ENCODE measurements at places on chromosomes 2 and 18. TPM values are rescaled to one million over a fixed set of nuclear protein-coding genes. Genes with fewer than 3 reads are reported as not detected.

GRCh38 chr2:36356990-36357846 is 1.6 kb downstream of the CRIM1 start:
- peak; percentile 43 for DNase-seq

- no peak for DNase-seq
These were observed 71.3 kb downstream of the CCDC141 start for GRCh38 chr2:178978667-178979066.

GRCh38 chr2:174027956-174028355 is 62.8 kb upstream of the SP3 start:
- DNase-seq: no peak

DNA sequence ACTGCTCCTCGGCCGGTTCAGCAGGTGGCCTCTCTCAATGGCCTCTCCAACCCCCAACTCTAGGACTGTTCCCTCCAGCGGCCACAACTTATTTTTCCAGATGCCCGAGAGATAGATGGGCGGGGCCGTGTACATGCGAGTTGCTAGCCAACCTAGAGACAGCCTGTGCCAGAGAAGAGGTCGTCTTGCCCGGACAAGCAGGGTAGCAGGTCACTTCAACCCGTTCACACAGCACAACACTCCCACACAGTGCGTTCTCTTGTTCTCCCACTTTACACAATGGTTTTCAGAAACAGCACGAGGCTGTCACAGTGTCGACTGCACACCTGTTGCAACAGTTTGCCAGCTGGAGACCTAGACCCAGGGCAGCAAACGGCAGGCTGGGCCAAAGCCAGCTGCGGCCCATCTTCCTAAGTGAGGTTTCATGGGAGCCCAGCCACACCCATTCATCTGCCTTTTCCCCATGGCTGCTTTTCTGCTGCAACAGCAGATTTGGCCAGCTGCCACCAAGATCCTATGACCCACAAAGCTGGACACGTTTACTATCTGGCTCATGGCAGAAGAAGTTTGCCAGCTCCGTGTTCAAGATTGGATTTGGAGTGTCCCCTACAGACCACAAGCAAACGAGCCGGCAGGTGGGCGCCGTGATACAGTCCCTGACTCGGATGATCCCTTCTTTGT is 7.3 kb upstream of the PRLH start:
- DNase-seq: no peak

- no peak for DNase-seq
These were observed 10.1 kb downstream of the TWIST2 start for GRCh38 chr2:238857959-238858358.

DNA sequence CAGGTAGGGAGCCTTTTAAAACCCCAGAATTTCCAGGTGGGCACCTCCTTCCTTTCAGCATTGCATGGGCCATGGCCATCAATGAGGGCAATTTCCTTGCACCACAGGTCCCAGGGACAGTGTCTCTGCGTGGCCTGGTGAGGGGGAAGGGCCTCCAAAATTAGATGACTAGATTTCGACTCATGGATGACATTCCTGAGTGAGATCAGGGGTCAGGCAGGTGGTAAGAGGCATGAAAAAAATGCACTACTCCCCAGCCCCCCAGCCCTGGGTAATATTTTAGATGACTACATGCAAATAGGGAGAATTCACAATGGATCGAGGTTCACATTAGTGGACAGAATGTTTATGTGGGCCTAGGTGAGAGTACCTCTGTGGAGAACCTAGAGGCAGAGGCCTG is 19.0 kb upstream of the IGFBP5 start:
- DNase-seq: no peak

- no peak for DNase-seq
These were observed 122.8 kb upstream of the COL5A2 start for GRCh38 chr2:189302274-189302948.

DNA sequence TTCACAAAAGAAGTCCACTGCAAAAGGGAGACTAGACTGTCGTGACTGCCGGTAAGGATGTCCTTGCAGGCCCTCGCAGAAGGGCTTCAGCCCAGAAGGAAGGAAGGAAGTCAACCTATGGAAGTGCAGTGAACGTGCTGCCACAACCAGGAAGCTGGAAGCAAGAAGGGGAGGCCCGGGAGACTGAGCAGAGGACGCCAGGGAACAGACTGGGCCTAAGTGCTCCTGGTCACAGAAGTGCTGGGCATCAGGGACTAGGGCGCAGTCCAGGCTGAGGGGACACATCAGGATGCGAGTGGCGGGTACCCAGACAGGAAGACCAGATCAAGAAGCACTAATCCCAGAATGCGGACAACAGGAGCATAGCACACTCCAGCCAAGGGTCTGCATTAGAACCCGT is 78.8 kb downstream of the PIEZO2 start:
- no peak for DNase-seq

DNA sequence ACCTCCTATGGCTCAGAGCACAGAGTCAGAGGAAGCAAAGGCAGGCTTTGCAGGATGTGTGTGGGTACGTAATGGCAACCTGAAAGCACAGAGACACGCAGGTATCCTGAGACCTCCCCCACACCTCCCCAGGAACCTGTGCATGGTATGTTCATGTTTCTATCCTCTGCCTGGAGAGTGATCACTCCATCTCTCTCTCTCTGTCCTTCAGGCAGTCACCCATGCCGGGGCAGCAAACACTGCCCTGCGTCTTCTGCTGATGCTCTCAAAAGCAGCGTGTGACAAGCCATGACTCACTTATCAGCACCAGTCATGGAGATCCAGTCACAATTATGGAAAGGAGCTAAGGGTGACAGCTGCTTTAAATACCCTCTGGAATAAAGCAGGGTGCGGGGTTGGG is 52.7 kb downstream of the PDCL3 start:
- DNase-seq: no peak

- no peak for DNase-seq
These were observed 1.2 kb upstream of the ANO7 start for GRCh38 chr2:241187101-241187917.

GRCh38 chr2:218856167-218856895 is 3.3 kb upstream of the WNT6 start:
- DNase-seq: no peak

DNA sequence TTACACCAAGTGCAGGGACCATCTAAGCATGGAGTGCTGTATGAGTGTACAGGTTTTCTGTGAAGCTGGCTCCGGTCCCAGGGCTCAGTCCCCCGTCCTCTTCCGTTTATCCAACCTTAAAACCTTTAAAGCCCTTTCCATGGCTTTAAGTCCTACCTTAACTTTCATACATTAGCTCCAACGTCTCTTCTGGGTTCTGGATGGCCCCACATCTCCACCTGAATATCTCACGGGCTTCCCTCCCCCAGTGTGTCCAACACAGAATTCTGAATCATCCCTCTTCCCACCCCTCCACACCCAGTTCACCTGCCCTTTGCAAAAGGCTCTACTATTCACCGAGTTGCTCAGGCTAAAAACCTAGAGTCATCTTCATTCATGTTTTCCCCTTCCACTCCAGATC is 12.8 kb downstream of the ARHGAP25 start:
- DNase-seq: no peak

DNA sequence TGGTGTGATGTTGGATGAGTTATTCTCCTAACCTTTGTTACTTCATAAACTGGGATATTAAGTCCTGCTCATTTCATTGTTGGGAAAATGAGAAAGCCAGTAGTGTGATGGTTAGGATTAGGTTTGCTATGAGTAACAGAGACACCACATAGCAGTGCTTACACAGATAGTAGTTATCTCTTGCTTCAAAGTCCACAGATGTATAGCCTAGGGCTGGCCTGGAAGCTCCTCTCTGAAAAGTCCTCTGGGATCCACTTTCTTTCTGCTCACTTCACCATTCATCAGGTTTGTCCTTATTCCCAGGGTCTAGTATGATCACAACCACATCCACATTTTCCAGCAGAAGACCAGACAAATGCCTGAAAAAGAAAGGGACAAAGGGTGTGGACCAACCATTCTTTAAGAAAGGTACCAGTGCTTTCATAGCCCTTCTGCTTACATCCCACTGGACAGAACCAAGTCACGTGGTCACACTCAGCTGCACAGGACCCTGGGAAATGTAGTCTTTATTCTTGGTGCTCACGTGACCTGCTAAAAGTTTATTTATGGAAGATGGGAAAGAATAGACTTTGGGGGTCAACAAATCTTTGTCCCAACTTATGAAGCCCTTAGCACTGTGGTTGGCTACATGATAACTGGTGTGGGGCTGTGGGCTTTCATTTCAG is 108.9 kb downstream of the INSIG2 start:
- no peak for DNase-seq

DNA sequence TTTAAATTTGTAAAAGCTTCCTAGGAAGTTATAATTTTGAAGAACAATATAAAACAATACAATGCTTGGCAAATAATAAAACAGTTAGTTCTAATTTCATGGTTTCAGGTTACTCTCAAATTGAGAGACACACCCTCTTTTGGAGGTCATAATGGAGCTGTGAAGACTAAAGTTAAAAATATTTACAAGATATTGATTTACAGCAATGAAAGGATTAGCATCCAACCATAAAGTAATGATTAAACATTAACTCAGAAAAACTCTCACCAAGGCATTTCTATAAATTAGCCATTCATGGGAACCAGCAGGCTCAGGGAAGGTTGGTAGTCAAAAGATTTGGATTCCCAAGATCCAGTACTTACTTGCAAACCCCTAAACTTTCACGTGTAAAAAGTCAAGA is 6.4 kb downstream of the DPP4 start:
- DNase-seq: no peak

DNA sequence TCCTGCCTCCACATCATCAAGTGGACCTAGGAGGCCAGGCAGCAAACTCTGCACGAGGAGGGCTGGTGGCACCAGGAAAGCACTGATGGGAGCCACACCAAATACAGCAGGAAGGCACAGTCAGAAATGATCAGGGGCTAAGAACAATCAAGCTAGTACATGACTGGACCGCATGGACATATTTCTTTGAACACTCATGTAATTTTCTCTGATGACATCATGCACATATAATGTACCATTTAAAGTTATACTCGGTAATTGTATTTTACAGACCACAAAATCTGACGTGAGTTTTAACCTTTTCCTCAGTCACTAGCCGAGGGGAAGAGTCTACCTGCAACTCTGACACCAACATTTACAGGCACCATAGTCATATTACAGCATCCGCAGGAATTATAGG is 76.7 kb downstream of the XDH start:
- no peak for DNase-seq

DNA sequence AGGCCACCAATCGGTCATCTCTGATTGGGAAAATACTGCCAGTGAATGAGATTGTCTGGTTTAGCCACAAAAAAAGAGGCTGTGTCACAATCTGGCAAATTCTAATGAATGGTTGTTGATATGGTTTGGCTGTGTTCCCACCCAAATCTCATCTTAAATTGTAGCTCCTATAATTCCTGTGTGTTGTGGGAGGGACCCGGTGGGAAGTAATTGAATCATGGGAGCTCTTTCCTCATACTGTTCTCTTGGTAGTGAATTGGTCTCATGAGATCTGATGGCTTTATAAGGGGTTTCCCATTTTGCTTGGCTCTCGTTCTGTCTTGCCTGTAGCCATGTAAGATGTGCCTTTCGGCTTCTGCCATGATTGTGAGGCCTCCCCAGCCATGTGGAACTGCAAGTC is 838.3 kb downstream of the SLC4A3 start:
- DNase-seq: no peak

GRCh38 chr2:11160256-11160655 is 5.0 kb downstream of the SLC66A3 start:
- DNase-seq: no peak

CERKL gene
- 13.3 TPM for polyA plus RNA-seq

SCYGR4 gene
- 0.09 TPM for polyA plus RNA-seq

CYP1B1 gene
- 64.7 TPM for polyA plus RNA-seq

AFF3 gene
- 18.3 TPM for polyA plus RNA-seq

SIX3 gene
- polyA plus RNA-seq: not detected

HOXD13 gene
- 0.33 TPM for polyA plus RNA-seq

QPCT gene
- polyA plus RNA-seq: 12.3 TPM

UCN gene
- 1.6 TPM for polyA plus RNA-seq

ANO7 gene
- polyA plus RNA-seq: 2.1 TPM

VIT gene
- not detected for polyA plus RNA-seq

CYP27C1 gene
- 9.5 TPM for polyA plus RNA-seq

SERPINB12 gene
- not detected for polyA plus RNA-seq

LCT gene
- polyA plus RNA-seq: 0.04 TPM

All from renal pelvis (tissue), 12 donors.